ENCODE measurements at places on chromosomes 13 and 19. TPM values are rescaled to one million over a fixed set of nuclear protein-coding genes. Genes with fewer than 3 reads are reported as not detected.

Gene PLEKHF1
- 5.2 TPM for polyA plus RNA-seq

Gene CCDC169
- polyA plus RNA-seq: 3.5 TPM

Gene CYSLTR2
- 0.03 TPM for polyA plus RNA-seq

Gene FOXA3
- not detected for polyA plus RNA-seq

Gene PRRG2
- 0.11 TPM for polyA plus RNA-seq

Gene SIGLEC12
- polyA plus RNA-seq: not detected

Gene STAP2
- 1.7 TPM for polyA plus RNA-seq

Gene RAB4B
- 11.8 TPM for polyA plus RNA-seq

Gene MEIS3
- polyA plus RNA-seq: 30.5 TPM

Gene WDR62
- polyA plus RNA-seq: 1.1 TPM

Gene DAND5
- 0.03 TPM for polyA plus RNA-seq

DNA sequence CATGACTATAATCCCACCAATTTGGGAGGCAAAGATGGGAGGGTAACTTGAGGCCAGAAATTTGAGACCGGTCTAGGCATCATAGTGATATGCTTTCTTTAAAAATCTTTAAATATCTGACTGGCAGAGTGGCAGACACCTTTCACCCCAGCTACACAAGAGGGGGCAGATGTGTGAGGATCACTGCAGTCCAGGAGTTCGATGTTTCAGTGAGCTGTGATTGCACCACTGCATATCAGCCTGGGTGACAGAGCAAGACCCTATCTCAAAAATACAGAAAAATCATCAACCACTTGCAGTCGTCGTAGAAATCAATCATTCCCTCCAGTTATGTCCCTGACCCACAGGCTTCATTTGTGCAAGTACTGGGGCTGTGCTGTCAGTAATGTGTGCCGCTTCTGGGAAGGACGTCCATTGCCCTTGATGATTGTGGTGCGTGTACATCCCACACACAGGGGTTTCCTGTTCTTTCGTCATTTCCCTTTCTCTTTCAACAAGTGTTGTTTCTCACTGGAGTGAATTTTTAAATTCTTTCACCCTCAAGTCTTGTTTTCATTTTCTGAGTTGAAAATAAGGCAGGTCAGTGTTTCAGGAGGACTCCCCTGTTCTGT is 1.4 kb downstream of the LGALS14 start:
- no peaks in the 10 kb centered on the region for H3K4me1 ChIP-seq
- no peaks in the 10 kb centered on the region for H3K27me3 ChIP-seq
- no peak overlapping the region for H3K4me3 ChIP-seq
- H3K27ac ChIP-seq: no peak overlapping the region
- H3K36me3 ChIP-seq: no peaks in the 10 kb centered on the region

GRCh38 chr13:30373727-30374126 is 48.6 kb upstream of the UBE2L5 start:
- H3K27ac ChIP-seq: no peak overlapping the region
- H3K27me3 ChIP-seq: peaks cover 2% of the 10 kb centered on the region
- DNase-seq: no peak
- no peak overlapping the region for H3K4me3 ChIP-seq
- no peaks in the 10 kb centered on the region for H3K36me3 ChIP-seq

DNA sequence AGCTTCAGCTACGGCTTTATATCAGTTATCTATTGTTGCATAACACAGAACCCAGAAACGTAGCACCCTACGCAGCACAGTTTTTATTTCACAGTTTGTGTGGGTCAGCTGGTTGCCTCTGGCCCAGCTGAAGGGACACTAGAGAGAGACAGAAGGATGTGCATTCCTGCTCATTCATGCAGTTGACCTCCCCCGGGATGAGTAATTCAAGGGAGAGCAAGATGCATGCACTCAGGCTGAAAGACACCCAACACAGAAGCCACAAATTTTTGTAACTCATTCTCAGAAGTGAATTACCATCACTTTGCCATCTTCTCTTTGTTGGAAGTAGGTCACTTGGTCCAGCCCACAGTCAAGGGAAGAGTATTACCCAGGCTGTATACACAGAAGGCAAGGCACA is 89.5 kb downstream of the EFNB2 start:
- no peaks in the 10 kb centered on the region for H3K36me3 ChIP-seq
- no peaks in the 10 kb centered on the region for H3K4me1 ChIP-seq
- H3K27ac ChIP-seq: no peak overlapping the region
- no peaks in the 10 kb centered on the region for H3K27me3 ChIP-seq
- no peak for DNase-seq

- no peak overlapping the region for H3K27ac ChIP-seq
- no peaks in the 10 kb centered on the region for H3K36me3 ChIP-seq
Measured at GRCh38 chr13:32878163-32878562, 138.1 kb upstream of the KL start.

- no peaks in the 10 kb centered on the region for H3K4me1 ChIP-seq
- H3K36me3 ChIP-seq: no peaks in the 10 kb centered on the region
- H3K4me3 ChIP-seq: peak overlapping the region; percentile 52
- H3K27ac ChIP-seq: no peak overlapping the region
Measured at GRCh38 chr19:44260343-44260681, 626 bp downstream of the ZNF233 start.

- no peak for DNase-seq
- no peaks in the 10 kb centered on the region for H3K27me3 ChIP-seq
- H3K4me3 ChIP-seq: no peak overlapping the region
Measured at GRCh38 chr19:18477042-18477779, 39.3 kb upstream of the ISYNA1 start.

DNA sequence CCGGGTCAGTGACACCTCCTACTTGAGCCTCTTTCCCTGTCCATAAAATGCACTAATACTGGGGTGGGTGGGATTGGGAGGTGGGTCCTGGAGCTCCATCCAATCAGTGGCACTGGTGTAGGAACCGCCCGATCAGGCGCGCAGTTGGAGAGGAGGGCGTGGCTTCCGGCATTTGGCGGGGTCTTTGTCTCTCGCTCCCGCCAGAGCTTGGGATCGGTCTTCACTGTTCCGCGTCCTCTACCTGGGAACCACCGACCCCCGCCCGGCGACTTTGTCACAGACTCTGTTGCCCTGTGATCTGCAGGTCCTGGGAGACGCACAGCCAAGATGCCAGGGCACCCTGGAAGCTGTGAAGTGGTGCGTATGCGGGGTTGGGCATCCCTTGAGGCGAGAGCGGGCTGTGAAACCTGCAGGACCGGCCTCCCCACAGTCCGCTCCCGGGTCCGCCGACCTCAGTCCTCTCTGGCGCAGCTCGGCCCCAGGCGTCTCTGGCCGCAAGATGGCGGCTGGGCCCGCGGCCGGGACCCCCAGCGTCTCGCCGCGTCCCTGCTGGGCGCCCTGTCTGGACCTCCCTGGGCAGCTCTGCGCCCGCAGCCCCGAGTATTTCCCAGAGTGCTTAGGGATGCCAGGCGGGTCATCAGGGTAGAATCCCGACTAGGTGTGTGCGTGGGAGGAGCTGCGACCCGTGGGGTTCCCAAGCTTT is 41.6 kb upstream of the ZNF730 start:
- no peaks in the 10 kb centered on the region for H3K4me1 ChIP-seq
- DNase-seq: peak; percentile 80
- peak overlapping the region; percentile 72 for H3K27ac ChIP-seq
- H3K27me3 ChIP-seq: no peaks in the 10 kb centered on the region

- no peak overlapping the region for H3K4me3 ChIP-seq
- no peak for DNase-seq
- H3K27me3 ChIP-seq: no peaks in the 10 kb centered on the region
- no peaks in the 10 kb centered on the region for H3K36me3 ChIP-seq
- peaks cover 11% of the 10 kb centered on the region for H3K4me1 ChIP-seq
Measured at GRCh38 chr13:23320926-23321534, 112.5 kb downstream of the SACS start.

GRCh38 chr13:99977912-99978798 is 3.4 kb upstream of the ZIC2 start:
- peaks cover 77% of the 10 kb centered on the region for H3K27me3 ChIP-seq
- H3K4me1 ChIP-seq: no peaks in the 10 kb centered on the region
- no peak overlapping the region for H3K27ac ChIP-seq
- no peak for DNase-seq
- H3K36me3 ChIP-seq: no peaks in the 10 kb centered on the region
